ENCODE measurements at places on chromosomes 11 and 22.

- no peak for DNase-seq
These were observed 162.9 kb upstream of the POU2AF2 start for GRCh38 chr11:111082664-111083063.

- no peak for DNase-seq
These were observed 421.8 kb upstream of the ANO5 start for GRCh38 chr11:21771097-21771496.

- no peak for DNase-seq
These were observed 31.2 kb upstream of the CLNS1A start for GRCh38 chr11:77668760-77669159.

GRCh38 chr11:83092488-83093384, 21.0 kb upstream of the RAB30 start:
- DNase-seq: no peak
